ENCODE measurements at places on chromosomes 2 and 18. TPM values are rescaled to one million over a fixed set of nuclear protein-coding genes. Genes with fewer than 3 reads are reported as not detected.

- DNase-seq = no peak
Observed at GRCh38 chr2:80968450-80968849, 663.9 kb upstream of the LRRTM1 start.

DNA sequence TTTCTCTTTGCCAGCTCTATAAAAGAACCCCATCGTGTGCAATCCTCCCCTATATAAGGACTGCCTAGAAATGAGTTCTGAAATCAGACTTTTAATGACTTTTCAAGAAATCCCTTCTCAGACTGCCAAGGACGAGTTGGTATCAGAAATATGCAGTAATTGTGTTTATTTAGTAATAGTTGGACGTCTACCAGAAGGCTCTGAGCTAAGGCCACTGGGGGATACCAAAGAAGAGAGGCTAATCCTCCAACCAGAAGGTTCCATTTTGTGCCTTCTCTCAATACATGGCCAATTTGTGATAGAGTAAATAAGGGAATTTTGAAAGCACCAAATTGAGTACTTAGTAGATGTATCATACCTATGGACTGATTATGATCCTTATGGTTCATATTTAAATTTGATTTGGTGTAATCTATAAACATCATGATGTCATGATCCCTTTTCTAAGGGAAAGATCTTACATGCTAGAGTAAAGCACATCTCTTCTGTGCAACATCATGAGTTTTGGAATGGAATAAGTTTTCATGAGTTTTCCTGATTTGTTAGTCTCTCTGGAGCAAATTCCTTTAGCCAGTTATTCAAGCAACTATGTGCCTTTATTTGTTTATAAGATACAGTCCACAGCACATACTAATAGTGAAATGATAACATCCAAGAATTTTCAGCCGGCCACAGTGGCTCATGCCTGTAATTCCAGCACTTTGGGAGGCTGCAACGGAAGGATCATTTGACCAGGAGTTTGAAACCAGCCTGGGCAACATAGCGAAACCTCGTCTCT is 82.2 kb upstream of the LTBP1 start:
- no peak for DNase-seq

DNA sequence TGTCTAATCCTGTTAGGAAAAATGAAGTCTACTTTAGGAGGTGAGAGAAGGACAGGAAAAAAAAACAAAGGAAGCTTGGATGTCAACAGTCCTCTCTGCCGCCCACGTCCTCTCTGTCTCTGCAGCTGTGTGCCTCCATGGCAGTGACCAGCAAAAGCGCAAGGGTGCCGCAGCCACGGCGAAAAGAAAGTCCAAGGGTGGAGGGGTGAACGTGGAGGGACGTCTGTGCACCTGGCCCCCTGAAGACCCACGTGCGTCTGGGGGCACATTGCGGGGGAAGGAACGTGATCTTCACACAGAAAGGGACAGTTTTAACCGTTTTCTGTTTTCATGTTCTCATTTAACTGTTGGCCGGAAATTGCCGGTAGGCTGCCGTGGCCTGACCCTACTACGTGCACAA is 152.7 kb downstream of the MBP start:
- DNase-seq = no peak

GRCh38 chr18:26574958-26575864 is 26.9 kb upstream of the KCTD1 start:
- DNase-seq = no peak

GRCh38 chr2:111897924-111898702 is at the start of gene MERTK:
Gene MERTK (plus strand): TSS chr2:111898607. CDS start chr2:111898736, 129 bp downstream.
- DNase-seq = no peak

SGO2 gene
- 3.5 TPM for polyA plus RNA-seq

- DNase-seq = no peak
Observed at GRCh38 chr2:68689553-68690537, 44.8 kb upstream of the ARHGAP25 start.

L3MBTL4 gene
- polyA plus RNA-seq = 0.13 TPM

DNA sequence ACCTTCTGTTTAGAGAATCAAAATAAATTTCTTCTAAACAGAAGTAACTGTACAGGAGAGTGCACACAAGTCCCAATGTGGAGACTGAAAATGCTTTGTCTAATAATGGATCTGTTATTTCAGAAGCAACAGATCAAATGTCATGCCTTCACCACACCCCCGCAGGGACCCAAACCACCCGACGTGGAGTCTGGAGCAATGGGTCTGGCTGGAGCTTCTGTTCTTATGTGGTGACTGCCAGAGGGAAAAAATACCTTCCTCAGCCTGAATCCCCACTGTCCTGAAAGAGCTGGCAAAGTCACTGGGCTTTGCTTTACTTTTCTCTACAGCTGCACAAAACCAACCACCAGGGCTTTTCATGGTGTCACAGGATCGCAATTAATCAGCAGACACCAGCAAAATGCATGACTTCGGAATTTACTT is 119.0 kb upstream of the ZFP36L2 start:
- no peak for DNase-seq

DNA sequence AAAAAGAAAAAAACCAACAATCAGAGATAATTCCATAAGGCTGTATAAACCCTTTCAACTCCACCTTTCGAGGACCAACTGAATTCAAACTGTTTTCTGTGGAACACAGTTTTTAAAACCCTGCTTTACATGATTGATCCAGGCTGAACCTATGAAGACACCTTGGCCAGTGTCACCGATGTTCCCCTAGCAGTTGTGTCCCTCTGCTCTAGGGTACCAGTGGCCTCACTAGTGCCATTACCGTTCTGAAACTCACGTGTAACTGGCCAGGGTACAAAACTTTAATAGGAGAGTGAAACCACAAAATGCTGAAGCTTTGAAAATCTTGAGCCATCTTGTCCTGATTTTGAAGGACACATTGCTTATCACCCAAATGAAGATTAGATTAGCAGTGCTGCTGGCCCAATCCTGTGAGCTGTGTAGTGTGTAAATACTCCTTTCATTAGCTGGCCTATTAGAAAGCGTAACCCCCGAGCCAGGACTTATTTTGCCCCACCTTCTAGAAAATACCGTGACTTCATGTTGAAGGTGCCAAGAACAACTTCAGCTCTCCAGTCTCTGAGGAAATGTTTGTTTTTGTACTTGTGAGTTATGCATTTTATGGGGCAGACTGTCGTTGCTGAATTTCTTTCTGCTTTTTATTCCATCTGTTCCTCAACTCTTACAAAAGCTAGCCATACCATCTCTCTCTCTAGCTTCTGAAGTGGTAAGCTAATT is 147.8 kb upstream of the MAP3K20 start:
- DNase-seq = no peak

GRCh38 chr2:30427606-30428347 is 19.3 kb upstream of the LCLAT1 start:
- DNase-seq = no peak

UPP2 gene
- polyA plus RNA-seq = not detected

- DNase-seq = no peak
Observed at GRCh38 chr2:28332696-28333095, 60.0 kb upstream of the FOSL2 start.

DNA sequence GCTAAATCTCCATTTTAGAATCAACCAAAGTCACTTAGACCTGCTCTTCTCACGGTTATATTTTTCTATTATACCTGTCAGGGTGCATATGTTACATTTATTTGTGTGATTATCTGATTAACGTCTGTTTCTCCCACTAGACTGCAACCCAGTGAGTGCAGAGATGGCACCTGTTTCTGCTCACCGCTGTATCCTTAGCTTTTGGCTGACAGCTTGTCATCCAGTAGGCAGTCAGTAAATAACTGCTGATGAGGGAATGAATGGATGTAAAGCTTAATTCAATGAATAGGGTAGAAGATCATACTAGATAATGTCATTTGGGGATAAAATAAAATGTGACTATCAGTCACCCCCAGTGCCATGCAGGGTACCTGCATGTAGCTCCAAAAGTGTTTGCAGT is 6.9 kb upstream of the CHRNA1 start:
- DNase-seq = no peak

DNA sequence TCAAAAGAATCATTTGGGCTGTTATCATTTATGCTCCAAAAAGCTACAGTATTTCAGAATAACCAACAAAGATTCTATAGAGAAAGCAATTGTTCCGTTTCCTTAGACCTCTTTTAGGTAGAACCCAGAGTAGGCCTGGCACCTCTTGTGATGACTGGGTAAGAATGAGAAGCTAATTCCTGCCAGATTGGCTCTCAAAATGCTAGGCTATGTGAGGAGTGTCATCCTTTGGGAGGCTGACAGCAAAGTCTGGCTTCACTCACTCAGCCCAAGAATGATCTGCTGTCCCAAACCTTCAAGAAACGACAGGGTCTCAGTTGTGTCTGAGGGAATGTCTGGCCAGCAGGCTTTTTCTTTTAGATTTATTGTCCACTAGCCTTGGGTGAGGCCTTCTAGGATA is 4.5 kb downstream of the CERS6 start:
- DNase-seq = no peak

DNA sequence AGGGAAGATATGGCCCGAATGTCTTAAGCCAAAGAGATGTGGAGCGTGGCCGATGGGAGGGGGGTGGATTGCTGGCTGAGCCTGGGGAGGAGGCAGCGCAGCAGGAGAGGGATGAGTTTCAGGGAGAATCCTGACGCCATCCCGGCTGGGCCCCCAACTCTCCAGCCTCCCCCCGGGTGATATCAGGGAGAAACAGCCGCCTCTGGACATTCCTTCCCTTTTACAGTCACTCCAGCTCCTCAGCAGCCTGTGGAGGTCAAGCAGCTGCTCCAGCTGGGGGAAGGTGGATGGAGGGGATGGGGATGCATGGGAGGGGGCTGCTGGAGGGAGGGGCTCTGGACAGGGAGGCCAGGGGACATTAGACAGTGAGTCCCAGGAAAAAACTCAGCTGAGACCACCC is 9.5 kb upstream of the DES start:
- no peak for DNase-seq

GRCh38 chr18:10877987-10878386 is 271.4 kb downstream of the PIEZO2 start:
- no peak for DNase-seq

DNA sequence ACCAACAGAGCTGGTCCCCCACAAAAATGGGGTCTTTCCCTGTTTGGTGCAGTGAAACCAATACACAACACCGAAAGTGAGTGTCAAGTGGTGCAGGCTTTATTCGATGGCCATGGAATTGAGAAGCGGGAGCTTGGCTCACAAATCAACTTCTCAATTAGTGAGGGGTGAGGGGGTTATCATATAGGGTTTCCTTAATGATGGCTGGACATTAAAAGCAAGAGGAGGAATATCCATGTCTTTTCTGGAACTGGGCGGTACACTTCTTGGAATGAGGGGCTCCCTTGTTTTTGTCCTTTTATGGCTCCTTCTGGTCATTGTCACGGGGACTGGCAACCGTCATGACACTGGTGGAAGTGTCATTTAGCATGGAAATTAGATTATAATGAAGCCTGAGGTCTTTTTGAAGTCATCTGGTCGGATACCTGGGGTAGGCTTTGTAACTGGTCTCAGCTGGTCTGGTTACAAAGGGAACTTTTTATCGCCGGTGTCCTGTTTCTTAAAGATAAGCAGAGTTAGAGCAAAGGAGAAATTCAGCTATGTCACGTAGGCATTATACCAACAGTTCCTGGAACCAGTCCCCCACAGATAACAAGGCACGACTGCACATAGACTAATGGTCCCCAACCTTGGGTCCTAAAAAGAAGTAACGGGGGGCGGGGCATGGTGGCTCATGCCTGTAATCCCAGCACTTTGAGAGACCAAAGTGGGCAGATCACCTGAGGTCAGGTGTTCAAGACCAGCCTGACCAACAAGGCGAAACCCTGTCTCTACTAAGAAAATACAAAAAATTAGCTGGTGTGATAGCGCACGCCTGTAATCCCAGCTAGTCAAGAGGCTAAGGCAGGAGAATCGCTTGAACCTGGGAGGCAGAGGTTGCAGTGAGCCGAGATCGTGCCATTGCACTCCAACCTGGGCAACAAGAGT is 93.5 kb upstream of the NDUFV2 start:
- no peak for DNase-seq

DNA sequence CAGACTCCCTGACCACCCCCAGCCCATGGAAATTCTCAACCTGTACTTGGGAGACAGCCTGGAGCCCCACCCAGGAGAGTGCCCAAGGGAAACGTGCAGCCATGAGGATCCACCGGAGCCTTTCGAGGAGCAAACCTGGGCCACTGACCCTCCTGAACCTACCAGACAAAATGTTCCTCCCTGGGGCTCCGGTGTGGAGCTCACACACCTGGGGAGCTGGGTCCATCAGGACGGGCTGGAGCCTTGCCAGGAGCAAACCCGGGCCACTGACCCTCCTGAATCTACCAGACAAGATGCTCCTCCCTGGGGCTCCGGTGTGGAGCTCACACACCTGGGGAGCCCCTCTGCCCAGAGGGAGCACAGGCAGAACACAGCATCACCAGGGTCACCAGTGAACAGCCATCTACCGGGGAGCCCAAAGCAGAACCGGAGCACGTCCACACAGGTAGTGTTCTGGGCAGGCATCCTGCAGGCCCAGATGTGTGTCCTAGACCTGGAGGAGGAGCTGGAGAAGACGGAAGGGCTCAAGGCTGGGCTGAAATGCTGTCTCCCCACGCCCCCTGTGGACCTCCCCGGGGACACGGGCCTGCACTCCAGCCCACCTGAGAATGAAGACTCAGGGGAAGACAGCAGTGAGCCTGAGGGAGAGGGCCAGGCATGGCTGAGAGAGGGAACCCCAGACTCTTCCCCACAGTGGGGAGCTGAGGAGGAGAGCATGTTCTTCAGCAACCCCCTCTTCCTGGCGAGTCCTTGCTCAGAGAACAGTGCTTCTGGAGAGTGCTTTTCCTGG is 8.9 kb downstream of the PSD4 start:
- DNase-seq = no peak

GRCh38 chr18:49841236-49842217 is 28.2 kb upstream of the ACAA2 start:
- no peak for DNase-seq

GRCh38 chr2:211741966-211742365 is 796.6 kb downstream of the ERBB4 start:
- no peak for DNase-seq

- DNase-seq = no peak
Observed at GRCh38 chr2:2827046-2827636, 496.1 kb upstream of the MYT1L start.

DNA sequence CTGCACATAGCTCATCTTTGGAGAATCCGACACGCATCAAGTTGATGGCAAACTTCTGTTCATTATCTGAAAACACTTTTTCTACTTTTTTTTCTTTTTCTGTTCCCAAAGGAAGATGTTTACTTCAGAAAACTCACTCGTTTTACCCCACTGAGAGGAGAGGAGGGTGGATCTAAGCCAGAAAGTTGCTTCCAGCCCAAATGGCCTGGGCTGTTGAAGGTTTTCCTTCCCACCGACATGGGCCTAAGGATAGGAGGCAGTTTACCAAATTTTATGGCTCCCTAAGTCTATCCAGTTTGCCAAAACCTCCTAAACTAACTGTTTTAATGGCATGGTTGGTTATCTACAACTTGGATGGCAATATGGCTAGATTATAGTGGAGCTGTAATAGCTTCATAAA is 70.4 kb downstream of the DDX1 start:
- DNase-seq = no peak

- DNase-seq = no peak
Observed at GRCh38 chr2:217897816-217898806, 104.7 kb downstream of the TNS1 start.

GRCh38 chr2:40286721-40287120 is 165.2 kb downstream of the SLC8A1 start:
- no peak for DNase-seq

Data from CD8-positive, alpha-beta memory T cell (primary cell).